ENCODE measurements at places on chromosomes 11 and 22. TPM values are rescaled to one million over a fixed set of nuclear protein-coding genes. Genes with fewer than 3 reads are reported as not detected.

- H3K27me3 ChIP-seq: no peaks in the 10 kb centered on the region
- H3K4me3 ChIP-seq: no peak overlapping the region
- no peak overlapping the region for H3K27ac ChIP-seq
- no peaks in the 10 kb centered on the region for H3K36me3 ChIP-seq
- no peaks in the 10 kb centered on the region for H3K4me1 ChIP-seq
- DNase-seq: no peak
These were observed 29.9 kb downstream of the NLRP14 start for GRCh38 chr11:7050191-7050590.

The BCL2L13 gene
- total RNA-seq: 46.9 TPM

- no peaks in the 10 kb centered on the region for H3K36me3 ChIP-seq
- DNase-seq: no peak
- peaks cover 24% of the 10 kb centered on the region for H3K4me1 ChIP-seq
These were observed 13.0 kb downstream of the SPATA19 start for GRCh38 chr11:133832096-133832990.

DNA sequence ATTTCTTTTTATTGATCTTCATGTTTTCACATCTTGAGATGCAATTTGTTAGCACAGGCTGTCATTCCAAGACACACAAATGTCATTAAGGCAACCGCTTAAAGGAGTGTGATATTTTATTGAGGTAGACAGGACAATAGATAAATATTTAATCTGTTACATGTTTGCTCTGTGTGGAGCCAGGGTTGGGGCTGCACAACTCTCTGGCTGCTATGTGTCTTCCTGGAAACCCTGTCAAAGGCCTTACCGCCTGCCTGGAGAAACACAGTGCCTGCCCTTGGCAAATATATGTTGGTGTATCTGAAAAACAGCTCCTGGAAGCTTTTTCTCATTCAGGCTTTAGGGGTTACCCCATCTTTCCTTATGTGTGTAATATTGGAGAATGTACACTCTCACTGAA lies 139.7 kb upstream of the TEAD1 start:
- H3K4me3 ChIP-seq: no peak overlapping the region
- H3K27me3 ChIP-seq: peaks cover 16% of the 10 kb centered on the region
- H3K27ac ChIP-seq: no peak overlapping the region
- no peaks in the 10 kb centered on the region for H3K36me3 ChIP-seq
- no peak for DNase-seq

GRCh38 chr11:64843686-64844329 lies 645 bp downstream of the CDC42BPG start:
- peak overlapping the region; percentile 67 for H3K27ac ChIP-seq
- H3K27me3 ChIP-seq: no peaks in the 10 kb centered on the region
- peaks cover 36% of the 10 kb centered on the region for H3K4me1 ChIP-seq
- DNase-seq: no peak
- H3K4me3 ChIP-seq: peak overlapping the region; percentile 83

Measured in activated T-cell treated with anti-CD3 and anti-CD28 coated beads, Interleukin-2, amount 50 U/mL, for 72 hours (primary cell).